ENCODE measurements at places on chromosomes 1 and 21.

- DNase-seq: no peak
Observed at GRCh38 chr1:31390071-31390470, 17.2 kb upstream of the FABP3 start.

- DNase-seq: no peak
Observed at GRCh38 chr21:18147678-18148077, 97.0 kb upstream of the CHODL start.

DNA sequence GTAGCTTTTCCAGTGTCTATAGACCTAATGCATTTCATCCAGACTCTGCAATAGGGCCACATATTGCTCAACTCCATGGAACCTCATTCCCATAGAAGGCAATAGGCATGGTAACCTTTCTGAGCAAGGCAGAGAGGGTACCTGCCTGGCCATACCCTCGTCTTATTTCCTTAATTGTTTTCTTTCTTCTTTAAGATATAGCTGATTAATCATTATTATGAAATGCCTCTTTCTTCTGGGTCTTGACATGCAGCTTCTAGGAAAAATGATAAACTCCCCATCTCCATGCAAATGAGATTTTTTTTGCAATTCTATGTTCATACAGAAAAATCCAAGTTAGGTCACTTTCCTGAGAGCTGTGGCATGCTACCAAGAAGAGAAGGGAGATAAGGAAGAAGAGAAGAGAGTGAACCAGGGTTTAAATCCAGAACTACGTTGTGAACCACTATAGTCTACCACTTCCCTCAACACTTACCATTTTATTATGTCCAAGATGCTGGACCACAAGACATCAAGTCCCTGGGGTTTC is 33.0 kb upstream of the IL20 start:
- DNase-seq: no peak

GRCh38 chr1:50666849-50667248 is 243.6 kb upstream of the DMRTA2 start:
- no peak for DNase-seq

- no peak for DNase-seq
Observed at GRCh38 chr1:182765391-182765790, 24.2 kb upstream of the NPL start.

DNA sequence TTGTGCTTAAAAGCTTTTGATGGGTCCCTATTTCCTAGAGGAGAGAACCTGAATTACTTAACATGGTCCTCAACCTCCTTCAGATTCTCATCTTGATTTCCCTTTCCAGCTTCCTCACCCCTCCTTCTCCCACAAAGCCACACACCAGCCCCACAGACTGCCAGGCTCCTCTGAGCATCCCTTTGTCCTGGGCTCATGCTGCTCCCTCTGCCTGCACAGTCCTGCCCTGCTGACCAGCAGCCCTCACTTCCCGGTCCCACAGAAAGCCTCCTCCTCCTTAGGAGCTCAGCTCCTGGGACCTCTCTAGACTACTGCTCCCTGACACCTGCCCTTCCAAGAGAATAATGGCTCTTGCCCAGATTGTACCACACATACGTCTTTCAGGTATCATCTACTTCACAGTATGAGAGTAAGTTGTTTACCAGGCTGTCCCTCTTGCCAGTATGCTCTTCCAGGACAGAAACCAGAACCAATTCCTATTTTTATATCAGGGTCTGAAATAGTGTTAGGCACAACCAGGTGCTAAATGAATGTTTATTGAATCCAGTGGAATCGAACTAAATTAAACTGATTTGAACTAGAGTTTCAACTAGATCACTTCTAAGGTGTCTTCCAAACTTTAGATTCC is 373.4 kb downstream of the LMX1A start:
- no peak for DNase-seq

GRCh38 chr1:227544067-227545050 is 19.0 kb upstream of the ZNF678 start:
- DNase-seq: no peak

GRCh38 chr1:167791281-167792187 is 69.8 kb downstream of the MPZL1 start:
- DNase-seq: no peak

DNA sequence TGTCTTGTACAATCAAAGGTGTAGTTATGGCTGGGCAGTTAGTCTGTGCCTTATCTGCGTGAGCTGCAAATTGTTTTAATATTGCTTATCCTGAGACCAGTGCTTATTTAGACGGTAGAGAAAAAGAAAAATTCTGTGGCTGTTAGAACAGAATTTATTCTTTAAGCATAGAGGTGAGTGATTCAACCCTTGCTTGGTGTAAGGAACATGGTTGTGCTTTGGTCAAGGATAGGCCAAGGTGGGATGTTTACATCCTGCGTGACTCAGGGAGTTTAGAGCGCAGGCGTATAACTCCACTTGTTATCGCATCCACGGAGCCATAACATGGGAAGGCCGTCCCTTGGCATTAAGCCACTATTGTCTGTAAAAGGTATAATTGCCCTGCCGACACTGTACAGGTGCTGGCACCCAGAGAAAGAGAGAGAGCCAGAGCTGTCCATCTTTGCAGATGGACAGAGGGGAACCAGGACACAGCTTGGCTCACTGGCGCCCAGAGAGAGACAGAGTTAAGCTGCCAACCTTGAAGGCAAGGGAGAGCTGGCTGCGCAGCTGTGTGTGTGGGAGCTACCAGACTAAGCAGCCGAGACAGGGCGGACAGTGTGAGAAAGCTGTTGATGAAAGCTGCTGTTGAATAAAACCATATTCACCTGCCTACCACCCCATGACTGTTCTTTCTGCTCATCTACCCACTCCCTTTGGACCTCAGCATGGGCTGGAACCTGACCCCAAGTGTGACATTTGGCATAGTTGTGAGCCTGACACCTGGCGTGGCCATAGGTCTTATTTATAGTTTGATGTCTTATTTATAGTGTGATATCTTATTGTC is 200.4 kb downstream of the DYRK1A start:
- no peak for DNase-seq

DNA sequence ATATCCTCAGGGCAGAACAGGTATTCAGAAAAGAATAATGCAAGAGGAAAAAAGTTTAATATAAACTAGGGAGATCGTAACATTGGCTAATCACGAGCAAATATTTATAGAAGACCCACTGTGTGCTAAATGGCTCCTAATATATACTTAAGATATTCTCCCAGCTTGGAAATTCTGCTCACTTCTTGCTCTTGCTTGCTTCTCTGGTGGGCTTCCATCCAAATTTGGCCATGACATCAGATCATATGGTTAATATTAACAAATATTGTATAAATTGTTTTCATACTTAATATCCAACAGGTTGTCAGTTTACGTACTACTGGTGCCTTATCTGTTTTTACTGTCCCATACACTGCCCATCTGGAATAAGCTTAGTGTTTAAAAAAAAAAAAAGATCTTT is 1.1 kb downstream of the COX20 start:
- DNase-seq: no peak

DNA sequence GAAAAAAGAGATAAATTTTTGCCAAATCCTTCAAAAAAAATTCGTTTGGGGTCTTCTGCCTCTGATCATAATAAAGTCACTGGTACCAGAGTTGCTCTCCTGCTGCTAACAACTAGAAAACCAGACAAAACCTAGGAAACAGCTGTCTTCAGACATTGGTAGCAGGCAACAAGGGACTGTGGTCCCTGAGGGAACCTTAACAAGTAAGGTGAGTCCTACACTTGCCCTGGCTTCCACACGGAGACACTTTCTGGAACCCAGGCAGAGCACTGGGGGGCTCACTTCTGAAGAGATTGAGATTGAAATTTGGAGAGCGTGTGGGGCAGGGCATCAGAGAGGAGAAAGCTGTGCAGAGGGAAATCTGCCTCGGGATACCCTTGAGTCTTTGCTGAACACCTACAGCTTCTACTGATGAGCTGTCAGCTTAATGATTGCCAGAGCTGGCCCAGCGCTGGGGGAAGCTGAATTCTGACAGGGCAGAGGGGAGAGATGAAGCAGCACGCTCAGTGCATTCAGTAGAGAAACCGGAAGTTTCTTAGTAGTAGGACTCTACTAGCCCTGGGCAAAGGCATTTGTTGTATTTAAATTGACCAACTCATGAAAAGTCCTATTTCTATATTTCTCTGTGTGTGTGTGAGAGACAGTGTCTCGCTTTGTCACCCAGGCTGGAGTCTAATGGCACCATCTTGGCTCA is 18.5 kb upstream of the FAM89A start:
- no peak for DNase-seq

DNA sequence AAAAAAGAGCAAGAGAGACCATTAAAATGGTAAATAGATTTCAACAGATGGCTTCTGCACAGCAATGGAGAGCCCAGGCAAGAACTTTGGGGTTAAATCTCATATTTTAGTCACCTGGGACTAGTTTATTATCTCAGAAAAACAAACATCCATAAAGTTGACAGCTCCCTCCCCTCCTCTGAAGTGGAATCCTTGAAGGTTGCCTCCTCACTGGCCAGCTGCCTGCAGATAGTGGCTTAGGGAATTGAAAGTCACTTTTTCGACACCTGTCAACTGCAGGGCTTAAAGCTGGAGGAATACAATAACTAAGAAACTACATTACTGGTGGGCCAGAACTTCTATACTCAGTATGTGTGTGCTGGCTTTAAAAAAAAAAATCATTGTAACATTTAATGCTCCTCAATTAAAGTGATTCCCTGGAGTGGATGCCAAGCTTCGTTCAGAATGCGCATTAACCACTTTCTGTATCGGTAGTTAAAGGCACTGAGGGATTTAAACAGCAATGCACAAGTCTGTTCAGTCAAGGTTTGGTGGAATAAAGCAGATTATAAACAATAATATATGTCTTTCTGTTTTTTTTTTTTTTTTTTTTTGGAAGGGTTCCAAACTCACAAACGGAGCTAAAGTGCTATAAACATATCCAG is 52.5 kb downstream of the LHX4 start:
- no peak for DNase-seq

GRCh38 chr1:207578796-207579435 is 66.0 kb upstream of the CR1L start:
- no peak for DNase-seq

- DNase-seq: no peak
Observed at GRCh38 chr1:165063181-165063965, 293.1 kb downstream of the LMX1A start.

DNA sequence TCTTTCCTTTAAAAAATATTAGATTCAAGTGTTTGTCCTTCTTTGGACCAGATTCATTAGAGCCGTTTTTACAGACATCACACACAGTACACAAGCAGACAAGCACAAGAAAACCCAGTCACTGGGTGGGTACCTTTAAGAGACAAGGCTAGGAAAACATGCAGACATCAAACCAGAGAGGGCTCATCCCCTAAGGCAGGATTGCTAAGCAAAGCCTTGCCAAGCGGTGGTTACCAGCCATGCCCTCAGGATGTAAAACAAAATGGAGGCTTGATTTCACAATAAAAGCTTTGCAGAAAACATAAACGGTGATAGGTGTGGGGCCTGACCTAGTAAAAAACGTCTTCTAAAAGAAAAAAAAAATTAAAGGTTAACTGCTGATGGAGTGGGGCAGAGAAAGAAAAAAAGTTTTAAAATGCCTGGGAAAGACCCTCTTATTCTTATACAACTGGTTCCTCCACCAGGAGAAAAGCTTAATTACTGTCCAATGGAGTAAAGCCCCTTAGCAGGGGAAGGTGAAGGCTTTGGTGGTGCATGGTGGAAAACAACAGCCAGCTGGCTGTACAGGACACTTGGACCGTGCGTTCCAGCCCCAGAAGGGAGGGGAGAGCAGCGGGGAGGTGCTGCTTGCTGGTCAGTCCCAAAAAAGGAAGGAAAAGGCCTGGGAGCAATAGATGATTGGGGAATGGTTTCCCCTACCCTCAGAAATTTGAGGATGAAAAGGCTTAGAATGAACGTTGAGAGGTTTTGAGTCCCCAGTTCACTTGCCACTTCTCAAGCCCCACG is 30.4 kb upstream of the FMO1 start:
- no peak for DNase-seq

- no peak for DNase-seq
Observed at GRCh38 chr1:170284512-170284911, 138.8 kb downstream of the NTMT2 start.

DNA sequence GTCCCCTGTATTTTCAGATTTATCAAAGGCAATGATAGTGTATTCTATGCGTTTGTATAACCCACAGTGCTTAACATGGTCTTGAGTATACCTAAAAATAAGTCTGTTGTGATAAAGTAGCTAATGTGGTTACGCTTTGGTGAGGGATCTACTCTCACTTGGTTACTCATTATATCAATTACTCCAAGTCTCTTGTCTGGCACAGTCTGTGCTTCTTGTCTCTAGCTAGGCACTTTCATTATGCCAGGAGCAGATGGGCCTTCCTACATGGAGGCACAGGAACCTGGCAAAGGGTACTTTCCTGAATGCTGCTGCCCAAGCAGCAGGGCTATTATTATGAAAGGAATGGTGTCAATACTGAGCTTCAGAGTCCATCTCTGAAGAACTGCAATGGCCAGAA is 4.2 kb upstream of the PTPN22 start:
- peak; percentile 33 for DNase-seq

DNA sequence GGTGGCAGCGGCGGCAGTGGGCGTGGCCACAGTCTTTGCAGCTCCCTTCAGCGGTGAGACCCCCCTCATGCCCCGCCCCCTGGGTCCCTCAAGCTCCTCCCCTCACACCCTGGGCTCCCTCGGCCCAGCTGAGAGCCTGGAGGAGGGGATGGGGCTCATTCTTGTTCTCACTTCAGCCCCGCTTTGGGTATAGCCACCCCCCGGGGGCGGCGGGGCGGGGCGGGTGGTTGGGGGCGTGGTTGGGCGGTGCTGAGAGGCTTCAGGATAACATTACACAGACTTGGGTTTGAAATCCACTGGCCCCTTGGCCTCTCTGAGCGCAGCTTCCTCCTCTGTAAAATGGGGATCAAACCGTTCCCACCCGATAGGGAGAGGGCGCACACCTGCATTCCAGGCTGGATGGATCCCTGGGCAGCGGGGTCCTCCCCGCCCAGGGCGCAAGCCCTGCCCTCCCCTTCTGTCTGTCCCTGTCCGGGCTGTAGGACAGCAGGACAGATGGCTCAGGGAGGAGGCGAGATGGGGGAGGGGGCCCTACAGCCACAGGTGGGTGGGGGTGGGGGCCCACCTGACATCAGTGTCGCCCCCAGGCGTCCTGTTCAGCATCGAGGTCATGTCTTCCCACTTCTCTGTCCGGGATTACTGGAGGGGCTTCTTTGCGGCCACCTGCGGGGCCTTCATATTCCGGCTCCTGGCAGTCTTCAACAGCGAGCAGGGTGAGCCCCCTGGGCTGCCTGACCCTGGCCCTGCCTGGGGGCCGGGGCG is 5.1 kb downstream of the CLCNKA start:
- peak; percentile 5 for DNase-seq

DNA sequence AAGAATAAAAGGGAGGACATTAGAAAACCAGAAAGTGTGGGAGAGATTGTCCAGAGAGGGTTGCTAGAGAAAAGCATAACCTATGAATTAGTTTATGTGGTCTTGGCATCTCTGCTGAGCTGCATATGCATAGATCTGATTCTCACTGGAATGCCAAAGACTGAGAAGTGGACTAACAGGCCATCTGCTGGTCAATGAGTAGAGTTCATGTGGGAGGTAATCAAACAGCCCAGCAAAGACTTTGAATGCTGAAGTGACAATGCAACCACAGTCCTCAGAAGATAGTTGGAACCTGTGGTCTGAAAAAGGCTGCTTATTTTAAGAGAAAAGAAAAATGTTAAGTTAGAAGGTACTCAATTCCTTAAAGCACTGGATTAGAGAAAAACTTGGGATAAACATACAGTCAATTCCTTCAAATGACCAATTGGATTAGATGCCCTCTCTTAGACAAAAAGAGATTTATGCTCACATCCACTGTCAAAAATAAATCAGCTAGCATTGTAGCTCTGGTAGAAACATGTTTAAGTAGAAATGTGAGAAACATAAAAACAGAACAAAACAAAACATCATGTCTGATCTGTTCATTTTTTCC is 382.8 kb downstream of the AMY1C start:
- no peak for DNase-seq
